Left lung (tissue), 14 donors: ENCODE measurements at places on chromosomes 1 and 21.

DNA sequence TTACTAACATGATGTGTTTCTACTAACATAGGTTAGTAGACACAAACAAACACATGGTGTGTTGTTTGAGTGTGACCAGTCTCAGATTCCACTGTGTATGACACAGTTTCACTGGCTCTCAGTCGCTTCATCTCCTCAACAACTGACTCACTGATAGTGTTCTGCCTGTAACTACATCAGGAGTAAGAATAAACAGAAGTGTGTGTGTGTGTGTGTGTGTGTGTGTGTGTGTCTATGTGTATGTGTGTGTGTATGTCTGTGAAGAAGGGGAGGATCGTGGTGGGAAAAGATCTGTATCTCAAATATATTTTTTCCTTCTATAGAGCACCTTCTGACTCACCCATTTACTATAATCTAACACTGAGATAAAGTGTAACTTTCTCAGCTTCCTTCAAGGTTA is 391.0 kb downstream of the PTPRC start:
- no peaks in the 10 kb centered on the region for H3K27me3 ChIP-seq
- H3K4me3 ChIP-seq, result no peak overlapping the region
- no peaks in the 10 kb centered on the region for H3K36me3 ChIP-seq
- no peak for DNase-seq

GRCh38 chr1:225777583-225778336 is at the start of gene SRP9:
Gene SRP9, plus strand, starts transcription at chr1:225777826. Its CDS starts 115 bp downstream, at chr1:225777941.
- H3K36me3 ChIP-seq, result no peaks in the 10 kb centered on the region
- peaks cover 14% of the 10 kb centered on the region for H3K4me1 ChIP-seq
- DNase-seq, result peak; percentile 99
- H3K27ac ChIP-seq, result peak within 1 kb of the TSS; percentile 98

- peaks cover 4% of the 10 kb centered on the region for H3K4me1 ChIP-seq
- no peak overlapping the region for H3K27ac ChIP-seq
- DNase-seq, result no peak
- H3K27me3 ChIP-seq, result no peaks in the 10 kb centered on the region
- H3K4me3 ChIP-seq, result no peak overlapping the region
Measured at GRCh38 chr1:232952514-232953499, 2.4 kb downstream of the NTPCR start.

- DNase-seq, result no peak
- no peak overlapping the region for H3K4me3 ChIP-seq
- no peaks in the 10 kb centered on the region for H3K4me1 ChIP-seq
- H3K36me3 ChIP-seq, result no peaks in the 10 kb centered on the region
Measured at GRCh38 chr1:22471078-22471477, 19.4 kb downstream of the ZBTB40 start.
